Heart right ventricle (tissue), 16 donors: ENCODE measurements at places on chromosomes 13 and 19. TPM values are rescaled to one million over a fixed set of nuclear protein-coding genes. Genes with fewer than 3 reads are reported as not detected.

DNA sequence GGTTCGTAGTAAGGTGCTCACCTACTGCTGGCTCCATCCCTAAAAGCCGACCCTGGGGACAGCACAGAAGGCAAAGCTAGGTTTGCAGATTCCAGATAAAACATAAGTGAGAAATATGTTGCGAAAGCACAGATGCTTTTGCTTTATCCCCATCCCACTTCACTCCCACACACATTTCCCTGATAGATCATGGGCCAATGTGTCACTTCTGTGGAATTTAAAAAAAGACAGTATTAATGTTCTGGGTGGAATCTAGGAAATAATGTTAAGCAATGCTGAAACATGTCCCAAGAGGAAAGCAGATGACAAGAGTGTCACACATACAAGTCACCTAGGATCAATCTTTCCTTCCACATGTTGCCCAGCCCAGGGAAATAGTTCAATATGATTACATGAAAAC is 661.0 kb upstream of the MIR17HG start:
- no peak for DNase-seq

- no peak for DNase-seq
These were observed 333.2 kb upstream of the ZNF507 start for GRCh38 chr19:32012206-32012605.

Gene SULT2A1
- not detected for total RNA-seq

- no peak for DNase-seq
These were observed 41.9 kb downstream of the TEX26 start for GRCh38 chr13:30974350-30974749.

Gene TUBB4A
- 0.45 TPM for total RNA-seq
